Nephron progenitor cell (in vitro differentiated cells): ENCODE measurements at places on chromosomes 7 and 10.

- DNase-seq = no peak
Observed at GRCh38 chr10:74875966-74876365, 49.6 kb downstream of the KAT6B start.

GRCh38 chr7:18384491-18385143 is 110.9 kb upstream of the HDAC9 start:
- no peak for DNase-seq

DNA sequence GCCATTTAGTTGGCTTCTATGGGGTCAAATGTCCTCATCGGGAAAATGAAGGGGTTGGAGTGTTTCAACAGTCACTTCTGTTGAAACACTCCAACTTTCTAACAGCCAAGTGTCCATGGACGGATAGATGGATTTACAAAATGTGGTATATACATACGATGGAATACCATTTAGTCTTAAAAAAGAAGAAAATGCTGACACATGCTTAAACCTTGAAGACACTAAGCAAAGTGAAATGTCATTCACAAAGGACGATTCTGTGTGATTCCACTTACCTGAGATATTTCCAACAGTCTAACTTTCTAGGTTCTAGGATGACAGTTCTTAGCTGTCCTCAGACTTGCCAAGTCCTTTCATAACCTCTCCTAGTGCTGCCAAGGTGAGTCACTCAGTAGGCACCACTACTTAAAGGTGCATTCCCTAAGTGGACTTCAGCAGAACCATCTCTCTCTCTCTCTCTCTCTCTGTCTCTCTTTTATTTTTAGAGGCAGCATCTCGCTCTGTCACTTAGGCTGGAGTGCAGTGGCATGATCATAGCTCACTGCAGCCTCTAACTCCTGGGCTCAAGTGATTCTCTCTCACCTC is 69.0 kb downstream of the DENND2A start:
- DNase-seq = no peak

DNA sequence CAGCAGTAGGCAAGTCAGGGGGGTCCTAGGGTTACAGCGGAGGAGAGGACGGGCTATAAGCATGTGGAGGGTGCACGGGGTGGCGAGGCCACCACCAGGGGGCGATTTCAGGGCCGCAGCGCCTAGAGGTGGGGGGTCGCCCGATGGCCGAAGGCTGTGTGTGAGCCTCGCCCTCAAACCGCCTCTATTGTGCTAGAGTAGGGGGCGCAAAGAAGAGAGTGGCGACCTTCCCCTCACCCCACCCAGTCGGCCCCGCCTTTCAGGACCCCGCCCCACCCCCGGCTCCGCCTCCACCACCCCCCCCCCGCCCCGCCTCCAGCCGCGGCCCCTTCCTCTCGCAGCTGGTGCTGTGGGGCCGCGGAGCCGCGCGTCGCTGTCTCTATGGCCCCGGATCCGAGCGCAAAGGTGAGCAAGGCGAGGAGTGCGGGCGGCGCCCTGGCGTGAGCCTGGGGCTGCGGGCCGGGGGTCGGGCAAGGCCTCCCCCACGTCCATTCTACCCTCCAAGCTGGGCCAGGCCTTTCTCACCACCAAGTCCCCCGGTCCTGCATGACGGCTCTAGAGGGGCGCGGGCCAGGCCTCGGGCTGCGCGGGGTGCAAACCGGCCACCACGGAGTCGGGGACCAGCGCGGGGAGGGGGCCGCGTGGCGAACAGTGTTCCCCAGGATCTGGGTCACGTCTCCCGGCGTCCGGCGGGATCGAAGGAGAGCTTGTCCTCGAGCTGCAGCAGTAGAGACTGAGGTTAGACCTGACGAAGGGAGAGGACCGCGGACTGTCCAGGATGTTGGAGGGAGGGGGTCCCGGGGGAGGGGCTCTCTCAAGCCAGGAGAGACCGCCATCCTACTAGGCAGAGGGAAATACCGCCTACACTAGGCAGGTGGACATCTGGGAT is at the start of gene SEMA4G:
SEMA4G (plus strand) TSS at position 318 of the 889 bp plus-strand sequence. CDS start 3,409 bp downstream, outside the sequence.
- peak; percentile 82 for DNase-seq

GRCh38 chr7:157014635-157015555 is 4.4 kb upstream of the MNX1 start:
- no peak for DNase-seq

DNA sequence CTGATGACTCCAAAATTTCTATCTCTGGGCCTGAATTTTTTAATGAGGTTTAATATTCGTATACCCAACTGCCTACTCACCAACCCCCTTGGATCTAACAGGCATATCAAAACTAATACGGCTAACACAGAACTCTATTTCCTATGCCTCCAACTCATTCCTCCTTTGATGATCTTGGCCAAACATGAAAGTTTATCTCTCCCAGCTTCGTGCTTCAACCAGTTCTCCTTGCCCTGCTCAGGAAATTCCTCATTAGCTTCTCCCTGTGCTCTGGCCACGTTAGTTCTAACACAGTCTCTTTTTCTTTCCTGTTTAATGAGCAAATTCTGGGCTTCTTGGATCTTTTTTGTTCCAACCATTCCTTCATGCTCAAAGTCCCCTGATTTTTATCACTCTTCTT is 138.9 kb upstream of the PTN start:
- DNase-seq = no peak

GRCh38 chr10:123382491-123382890 is 228.3 kb downstream of the BUB3 start:
- no peak for DNase-seq

- no peak for DNase-seq
Observed at GRCh38 chr10:323651-324293, 188.5 kb downstream of the ZMYND11 start.

DNA sequence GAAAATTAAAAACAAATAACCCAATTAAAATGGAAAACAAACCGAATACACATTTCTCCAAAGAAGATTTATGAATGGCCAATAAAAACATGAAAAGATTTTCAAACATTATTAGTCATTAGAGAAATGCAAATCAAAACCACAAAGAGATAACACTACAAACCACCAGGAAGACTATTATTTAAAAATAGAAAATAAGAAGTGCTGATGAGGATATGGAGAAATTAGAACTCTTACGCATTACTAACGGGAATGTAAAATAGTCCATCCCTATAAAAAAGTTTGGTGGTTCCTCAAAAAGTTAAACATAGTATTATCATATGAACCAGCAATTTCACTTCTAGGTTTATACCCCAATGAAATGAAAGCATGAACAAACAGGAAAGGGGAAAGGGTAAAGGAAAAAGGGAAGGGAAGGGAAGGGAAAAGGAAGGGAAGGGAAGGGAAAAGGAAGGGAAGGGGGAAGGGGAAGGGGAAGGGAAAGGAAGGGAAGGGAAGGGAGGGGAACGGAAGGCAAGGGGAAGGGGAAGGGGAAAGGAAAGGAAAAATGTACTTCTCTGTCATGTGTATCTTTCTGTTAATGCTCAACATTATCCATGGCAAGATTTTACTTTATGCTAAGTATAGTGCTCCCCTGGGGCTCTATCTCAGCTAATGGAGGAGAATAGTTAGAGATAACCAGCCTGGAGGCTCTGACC is 125.3 kb upstream of the RSU1 start:
- no peak for DNase-seq

DNA sequence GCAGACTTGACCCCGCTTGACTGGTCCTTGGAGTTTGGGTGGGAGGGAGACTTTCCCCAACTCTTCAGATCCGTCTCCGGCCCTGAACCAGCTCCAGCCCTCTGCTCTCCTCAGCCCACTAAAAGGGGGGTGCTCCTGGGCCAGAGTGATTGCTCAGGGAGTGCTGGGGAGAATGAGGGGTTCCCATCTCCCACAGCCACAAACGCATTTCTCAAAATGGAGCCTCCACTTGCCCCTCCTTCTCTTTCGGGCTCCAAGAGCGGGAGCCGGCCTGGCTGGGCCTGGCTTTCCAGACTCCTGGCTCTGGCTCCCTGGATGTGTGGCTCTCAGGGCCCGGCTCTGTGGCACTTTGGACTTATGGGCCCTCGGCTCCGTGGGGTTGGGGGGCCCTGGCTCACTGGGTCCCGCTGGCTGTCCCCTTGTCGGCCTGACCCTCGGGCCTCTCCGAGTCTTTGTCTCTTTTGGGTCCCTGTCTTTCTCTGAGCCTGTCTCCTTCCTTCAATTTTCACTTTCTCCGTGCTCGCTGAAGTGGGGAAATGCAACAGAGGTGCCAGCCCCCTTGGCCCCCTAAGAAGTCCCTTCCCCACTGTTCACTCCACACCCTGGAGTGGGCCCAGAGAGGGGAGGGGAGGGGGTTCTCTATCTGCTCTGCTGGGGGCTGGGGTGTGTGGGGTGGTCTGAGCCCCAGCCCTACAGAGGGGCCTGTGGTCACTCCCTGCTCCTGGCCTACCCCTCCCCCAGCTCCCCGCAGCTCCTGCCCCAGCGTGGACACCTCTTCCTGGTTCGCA is 713 bp downstream of the LZTS2 start:
- DNase-seq = peak; percentile 41

DNA sequence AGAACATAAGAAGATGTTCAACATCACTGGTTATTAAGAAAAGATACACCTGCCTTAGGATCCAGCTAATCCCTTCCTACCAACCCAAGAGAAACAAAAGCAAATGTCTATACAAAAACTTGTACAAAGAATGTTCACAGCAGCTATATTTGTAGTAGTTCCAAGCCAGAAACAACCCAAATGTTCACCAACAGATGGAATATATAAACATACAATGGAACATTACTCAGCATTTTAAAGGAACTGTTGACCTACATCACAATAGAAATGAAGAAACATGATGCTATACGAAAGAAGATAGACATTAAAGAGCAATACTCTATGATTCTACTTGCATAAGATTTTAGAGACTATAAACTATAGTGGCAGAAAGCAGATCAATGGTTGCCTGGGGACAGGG is 149.4 kb downstream of the ZNF438 start:
- DNase-seq = no peak

GRCh38 chr10:13587391-13587790 is 626 bp downstream of the PRPF18 start:
- peak; percentile 13 for DNase-seq

- DNase-seq = no peak
Observed at GRCh38 chr10:33377658-33378025, 43.2 kb upstream of the NRP1 start.

GRCh38 chr7:20312562-20312961 is 18.1 kb upstream of the ITGB8 start:
- DNase-seq = no peak

DNA sequence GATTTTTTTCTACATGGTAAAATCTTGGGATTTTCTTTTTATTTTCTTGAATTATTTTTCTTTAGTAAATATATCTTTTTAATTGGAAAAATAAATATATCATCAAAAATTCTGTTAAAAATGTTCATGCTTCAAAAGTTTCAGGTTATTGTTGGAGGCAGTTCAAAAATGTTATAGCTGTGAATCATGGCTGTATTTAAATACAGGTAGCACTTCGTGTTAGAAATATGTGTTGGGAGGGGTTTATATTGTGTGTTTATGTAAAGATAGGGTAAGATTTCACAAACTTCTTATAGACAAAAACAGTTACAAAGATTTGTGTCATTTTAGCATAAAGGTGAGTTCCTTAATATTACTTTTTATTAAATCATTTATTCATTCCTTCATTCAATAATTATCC is 60.4 kb downstream of the HDAC9 start:
- no peak for DNase-seq

- no peak for DNase-seq
Observed at GRCh38 chr10:28811639-28812349, 134.5 kb downstream of the BAMBI start.

DNA sequence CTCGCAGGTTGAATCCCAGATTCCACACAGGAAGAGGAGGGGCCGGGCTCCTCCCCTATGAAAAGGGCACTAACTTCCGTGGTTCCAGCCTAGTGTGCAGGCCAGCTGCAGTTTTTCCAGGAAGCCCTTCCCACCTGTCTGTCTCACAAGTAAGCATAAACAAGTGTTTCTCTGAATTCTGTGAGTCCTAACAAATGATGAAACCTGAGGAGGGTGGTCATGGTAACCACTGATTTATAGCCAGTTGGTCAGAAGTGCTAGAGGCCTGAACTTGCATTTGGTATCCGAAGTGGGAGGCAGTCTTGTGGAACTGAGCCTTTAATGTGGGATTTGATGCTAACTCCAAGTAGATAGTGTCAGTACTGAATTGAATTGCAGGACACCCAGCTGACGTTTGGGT is 54.7 kb upstream of the STEAP4 start:
- DNase-seq = peak; percentile 50

- DNase-seq = no peak
Observed at GRCh38 chr7:48518092-48518491, 346.8 kb downstream of the ABCA13 start.

DNA sequence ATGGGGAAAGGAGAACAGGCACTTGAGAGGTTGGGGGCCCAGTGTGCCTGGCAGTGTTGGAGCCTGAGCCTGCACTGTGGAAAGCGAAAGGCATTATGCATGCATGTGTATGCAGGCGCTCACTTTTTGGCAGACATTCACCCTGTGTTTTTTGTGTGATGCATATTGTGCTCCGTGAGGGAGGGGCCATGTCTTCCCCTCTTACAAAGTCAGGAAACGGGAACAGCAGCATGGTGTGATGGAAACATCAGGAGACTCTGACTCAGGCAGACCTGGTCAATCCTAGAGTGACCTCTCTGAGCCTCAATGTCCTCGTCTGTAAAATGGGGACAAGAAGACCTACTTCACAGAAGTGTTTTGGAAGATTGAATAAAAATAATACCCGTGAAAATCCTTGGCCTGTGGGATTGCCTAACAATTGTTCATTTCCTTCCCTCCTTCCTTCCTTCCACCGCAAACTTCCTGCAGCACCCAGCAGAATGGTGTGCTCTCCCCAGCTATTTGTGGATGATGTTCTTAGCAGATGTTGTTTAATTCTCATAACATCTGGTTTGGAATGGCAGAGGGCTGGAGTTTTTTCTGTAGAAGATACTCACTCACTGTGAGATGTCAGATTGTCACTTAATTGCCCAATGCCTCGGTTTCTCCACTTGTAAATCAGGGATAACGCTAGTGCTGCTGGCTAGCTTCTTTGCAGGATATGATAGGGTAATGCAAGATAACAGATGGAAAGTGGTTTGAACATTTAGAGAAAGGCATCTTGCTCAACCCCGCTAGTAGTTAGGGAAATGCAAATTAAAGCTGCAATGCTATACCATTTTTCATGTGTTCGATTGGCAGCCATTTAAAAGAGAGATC is 39.8 kb downstream of the CDH23 start:
- DNase-seq = no peak

GRCh38 chr7:26185131-26185843 is 15.3 kb downstream of the HNRNPA2B1 start:
- no peak for DNase-seq

- DNase-seq = no peak
Observed at GRCh38 chr10:119420950-119421875, 121.3 kb downstream of the RGS10 start.

- DNase-seq = no peak
Observed at GRCh38 chr10:31803606-31804351, 124.9 kb downstream of the ARHGAP12 start.

DNA sequence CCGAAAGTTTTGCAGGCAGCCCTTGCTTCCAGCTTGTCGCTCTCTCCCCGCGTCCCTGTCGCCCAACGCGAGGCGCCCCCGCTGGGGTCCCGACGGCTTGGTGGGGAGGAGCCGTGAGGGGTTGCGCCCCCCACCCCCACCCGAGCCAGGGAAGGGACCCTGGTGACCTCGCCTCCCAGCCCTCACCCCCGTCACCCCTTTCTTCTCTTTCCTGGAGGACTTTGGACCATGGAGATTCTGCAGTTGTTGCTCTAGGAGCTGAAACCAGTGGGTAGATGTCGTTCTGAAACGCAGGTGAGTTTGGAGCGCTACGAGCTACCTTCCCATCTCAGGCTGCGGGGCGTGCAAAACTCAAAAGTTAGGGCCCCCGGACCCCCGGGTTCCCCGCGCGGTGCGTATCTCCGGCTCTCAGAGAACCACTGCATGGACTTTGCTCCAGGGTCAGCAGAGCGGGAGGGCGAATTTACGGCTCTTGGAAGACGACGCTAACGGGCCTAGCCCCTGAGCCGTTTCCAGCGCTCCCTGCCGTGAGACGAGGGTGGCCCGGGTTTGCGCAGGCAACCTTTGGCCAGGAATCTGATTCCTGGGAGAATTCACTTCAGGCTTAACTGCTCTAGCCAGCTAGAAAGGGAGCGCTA is 684 bp upstream of the ATXN7L1 start:
- DNase-seq = peak; percentile 70
